ENCODE measurements at places on chromosomes 11 and 22.

GRCh38 chr22:26713823-26714449 is 56.5 kb downstream of the MIAT start:
- no peak for DNase-seq

DNA sequence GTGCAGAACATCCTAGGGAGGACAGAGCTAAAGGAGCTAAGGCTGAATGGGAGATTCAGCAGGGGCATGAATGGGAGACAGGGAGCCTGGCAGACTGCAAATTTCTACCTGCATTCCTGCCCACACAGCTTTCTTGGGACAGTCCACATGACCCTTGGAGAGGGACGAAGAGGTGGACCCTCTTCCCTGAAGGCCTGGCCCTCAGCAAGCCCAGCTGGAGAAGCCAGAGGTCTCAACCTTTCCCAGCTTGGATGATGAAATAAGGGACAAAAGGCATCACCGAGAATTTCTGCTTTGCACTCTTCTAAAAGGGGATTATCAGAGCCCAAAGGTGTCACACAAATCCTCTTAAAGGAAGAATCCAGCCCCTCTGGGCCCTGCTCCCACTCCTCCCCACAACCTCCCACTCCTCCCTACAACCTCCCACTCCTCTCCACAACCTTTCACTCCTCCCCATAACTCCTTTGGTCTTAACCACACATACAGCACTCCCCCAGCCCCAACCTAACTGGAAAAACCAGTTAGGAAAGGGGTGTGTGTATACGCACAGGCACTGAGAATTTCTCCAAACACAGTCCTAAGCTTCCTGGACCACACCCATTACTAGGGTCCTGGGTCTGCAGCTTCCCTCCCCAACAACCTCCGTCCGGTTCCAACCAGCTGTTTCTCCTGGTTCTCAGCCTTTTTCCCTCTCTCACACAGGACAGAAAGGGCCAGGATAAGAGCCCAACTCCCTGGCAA is 38.4 kb downstream of the RPL27A start:
- DNase-seq = no peak

DNA sequence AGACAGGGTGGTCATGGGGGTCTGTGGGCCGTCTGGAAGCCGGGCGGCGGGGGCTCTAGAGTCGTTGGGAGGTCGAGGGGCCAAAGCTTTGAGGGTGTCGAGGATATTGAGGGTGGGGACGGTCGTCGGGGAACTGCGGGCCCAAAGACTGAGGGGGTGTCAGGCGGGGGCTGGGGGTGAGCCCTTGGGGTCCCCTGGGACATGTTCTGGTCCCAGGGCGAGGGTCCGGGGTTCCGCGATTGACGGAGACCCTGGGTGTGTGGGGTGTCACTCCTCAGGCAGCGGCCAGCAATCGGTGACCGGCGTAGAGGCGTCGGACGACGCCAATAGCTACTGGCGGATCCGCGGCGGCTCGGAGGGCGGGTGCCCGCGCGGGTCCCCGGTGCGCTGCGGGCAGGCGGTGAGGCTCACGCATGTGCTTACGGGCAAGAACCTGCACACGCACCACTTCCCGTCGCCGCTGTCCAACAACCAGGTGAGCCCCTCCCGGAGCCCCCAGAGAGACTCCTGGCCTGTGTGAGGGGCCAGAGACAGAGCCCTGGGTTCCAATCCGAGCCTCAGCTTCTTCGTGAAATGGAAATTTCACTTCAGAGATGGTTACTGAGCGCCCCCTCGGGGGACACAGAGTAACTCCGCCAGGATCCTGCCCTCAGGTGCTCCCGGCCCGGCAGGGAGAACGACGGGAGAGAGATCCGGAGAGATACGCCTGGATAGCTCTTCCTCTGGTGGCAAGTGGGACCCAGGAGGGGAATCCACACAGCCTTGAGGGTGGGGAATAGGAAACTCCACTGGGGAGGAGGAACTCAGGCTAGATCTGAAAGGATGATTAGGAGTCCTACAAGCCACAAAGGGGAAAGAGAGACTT is 714 bp downstream of the SDF2L1 start:
- DNase-seq = peak; percentile 34

- no peak for DNase-seq
Observed at GRCh38 chr11:107197932-107198331, 179.7 kb upstream of the GUCY1A2 start.

- DNase-seq = no peak
Observed at GRCh38 chr11:72774499-72774898, 19.3 kb downstream of the STARD10 start.

DNA sequence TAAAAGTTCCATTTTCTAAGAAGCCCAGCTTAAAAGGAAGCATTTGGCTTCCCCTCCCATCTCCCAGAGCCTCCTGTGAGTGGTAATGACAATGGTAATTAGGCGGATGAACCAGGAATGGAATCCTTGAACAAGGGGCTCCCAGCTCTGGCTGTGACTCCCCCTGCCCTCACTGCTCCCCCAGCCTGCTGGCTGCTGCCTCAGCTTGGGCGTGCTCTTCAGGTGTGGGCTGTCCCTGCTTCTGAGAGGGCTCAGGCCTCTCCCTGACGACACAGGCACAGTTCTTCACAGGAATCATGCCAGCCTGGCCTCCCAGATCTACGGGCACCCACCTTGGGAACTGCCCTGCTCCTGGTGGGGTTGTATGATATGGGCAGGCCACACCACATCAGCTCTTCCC is 81.7 kb upstream of the NARS2 start:
- no peak for DNase-seq

DNA sequence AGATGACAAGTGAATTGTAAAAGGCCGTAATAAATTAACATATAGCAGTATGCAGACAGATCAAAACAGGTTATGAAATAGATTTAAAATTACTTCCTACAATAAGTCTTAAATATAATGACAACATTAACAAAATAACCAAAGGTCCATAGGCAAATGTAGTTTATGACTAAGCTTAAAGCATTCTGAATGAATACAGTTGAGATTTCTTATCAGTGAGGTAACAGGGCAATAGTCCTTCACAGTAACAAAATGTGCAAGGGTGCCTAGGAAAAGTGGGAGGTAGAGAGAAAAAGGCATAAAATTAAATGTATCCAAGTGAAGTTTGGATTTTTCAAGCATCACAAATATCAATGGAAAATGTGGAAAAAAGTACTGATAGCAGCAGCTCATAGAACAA is 20.9 kb upstream of the P4HA3 start:
- DNase-seq = no peak

Data from T-helper 17 cell (primary cell).